Gastroesophageal sphincter (tissue), 4 donors: ENCODE measurements at places on chromosomes 1 and 21.
A peak's percentile ranks its signal among the peaks of the same experiment; 100 is the strongest.

DNA sequence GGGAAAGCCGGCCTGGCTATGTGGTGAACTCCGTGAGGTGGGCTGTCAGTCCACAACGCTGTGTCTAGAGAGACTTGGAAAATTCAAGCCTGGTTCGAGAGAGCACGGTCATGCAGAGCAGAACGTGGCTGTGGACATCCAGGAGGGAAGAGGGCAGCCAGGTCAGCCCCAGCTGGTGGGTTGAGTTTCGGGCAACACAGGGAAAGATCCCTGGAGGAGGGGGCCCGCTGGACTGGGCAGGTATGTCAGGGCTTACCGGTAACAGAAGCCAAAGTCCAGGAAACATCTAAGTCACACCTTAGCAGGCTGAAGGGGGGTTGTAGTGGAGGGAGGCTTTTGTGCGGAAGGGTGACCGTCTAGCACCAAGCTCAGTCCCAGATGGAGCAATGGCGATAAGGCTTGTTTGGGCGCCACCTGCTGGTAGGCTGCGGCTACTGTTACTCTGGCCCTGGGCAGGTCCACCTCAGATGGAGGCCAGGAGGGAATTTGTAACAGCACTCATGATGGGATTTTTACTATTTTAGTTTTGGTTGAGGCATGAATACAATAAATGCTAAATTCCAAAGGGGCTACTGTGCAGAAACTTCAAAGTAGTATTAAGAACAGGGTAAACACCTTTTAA lies 143.3 kb upstream of the ZNF644 start:
- peak; percentile 76 for ATAC-seq

GRCh38 chr1:91402023-91402422 lies 2.6 kb downstream of the HFM1 start:
- ATAC-seq, result no peak

DNA sequence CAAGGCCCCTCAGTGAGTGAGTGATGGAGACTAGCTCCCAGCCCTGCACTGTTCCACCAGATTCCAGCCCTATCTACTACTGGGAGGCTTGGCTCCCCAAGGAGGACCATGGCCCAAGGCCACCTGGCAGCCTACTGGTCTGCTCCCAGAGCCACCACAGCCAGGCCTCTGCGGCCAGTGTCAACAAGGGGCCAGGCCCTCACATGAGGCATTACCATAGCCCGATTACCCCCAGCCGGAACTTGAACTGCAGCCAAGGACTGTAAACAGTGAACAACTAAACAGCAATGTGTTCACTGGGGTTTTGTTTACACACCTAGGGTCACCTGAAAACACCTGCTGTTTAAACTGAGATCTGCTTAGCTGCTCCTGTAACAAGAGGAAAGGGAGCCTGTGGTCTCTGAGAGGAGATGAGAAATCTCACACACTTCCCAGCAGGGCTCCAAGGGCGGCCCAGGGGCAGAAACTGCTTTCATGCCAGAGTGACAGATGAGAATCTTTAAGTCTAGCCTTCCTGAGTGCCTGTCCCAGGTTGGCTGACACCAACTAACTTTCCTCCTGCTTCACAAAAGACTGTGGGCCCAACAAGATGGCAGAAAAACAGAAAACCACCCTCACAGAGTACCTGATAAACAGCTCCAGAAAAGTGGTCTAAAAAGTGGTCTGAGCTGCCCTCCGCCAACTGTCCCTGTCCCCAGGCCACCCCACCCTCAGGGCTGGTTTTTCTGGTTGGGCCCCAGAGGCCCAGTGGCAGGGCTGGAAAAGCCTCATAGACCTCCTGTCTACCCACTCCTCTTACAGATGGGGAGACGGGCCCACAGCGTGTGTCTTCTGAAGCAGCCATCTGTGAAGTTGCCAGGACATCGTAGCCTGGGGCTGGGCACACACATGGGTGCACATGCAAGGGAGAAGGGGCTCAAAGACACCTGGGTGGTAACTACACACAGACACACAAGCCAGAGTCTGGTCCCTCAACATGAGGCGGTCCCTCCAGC lies 28.8 kb downstream of the MEF2D start:
- no peak for ATAC-seq

DNA sequence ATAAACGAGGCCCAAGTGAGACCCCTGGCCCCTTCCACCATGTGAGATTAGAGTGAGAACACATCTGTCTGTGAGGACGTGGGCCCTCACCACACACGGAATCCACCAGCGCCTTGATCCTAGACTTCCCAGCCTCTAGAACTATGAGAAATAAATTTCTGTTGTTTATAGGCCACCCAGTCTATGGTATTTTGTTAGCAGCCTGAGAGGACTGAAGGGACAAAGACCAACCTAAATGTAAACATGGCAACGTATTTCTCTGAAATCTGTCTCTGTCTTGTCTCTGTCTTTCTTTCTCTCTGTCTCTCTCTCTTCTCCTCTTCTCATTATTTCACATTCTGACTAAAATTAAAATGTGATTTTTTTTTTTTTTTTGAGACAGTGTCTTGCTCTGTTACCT lies 15.6 kb upstream of the IFI44L start:
- ATAC-seq, result no peak

DNA sequence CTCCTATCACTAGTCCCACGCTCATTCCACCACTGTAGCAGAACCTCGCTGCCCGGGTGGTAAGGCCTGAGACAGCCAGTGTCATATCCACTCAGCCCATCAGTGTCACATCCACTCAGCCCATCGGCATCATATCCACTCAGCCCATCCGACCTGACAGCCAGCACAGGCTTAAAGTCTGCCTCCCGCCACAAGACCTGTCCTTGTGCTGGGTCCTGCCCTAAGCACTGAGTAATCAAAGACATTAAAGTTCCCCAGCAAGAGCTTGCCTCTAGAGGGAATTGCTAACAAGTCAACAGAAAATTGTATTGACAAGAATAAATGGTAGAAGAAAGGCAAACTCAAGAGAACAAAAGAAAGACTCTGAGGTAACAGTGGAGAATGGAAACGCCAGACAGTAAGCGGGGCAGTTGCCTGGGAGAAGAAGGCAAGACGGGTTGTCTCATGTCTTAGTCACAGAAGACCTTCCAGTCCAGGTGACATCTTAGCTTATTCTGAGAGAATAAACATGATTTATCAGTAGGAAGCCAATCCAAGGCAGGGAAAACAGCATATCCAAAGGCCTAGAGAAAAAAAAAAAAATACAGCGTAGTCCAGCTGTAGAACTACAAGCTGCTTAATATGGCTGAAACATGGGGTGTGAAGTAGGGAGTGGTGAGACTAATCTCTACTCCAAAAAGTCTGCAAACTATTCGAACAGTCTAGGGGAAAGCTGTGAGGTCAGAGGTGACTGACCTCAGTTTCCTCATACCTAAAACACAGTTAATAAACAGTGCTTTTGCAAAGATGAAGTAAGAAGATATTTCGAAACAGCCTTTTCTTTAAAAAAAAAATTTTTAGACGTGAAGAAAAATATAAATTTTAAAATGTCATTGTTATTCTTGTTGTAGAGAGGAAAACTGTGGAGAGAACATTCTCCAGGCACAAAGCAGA lies 1.1 kb downstream of the ITLN1 start:
- no peak for ATAC-seq

DNA sequence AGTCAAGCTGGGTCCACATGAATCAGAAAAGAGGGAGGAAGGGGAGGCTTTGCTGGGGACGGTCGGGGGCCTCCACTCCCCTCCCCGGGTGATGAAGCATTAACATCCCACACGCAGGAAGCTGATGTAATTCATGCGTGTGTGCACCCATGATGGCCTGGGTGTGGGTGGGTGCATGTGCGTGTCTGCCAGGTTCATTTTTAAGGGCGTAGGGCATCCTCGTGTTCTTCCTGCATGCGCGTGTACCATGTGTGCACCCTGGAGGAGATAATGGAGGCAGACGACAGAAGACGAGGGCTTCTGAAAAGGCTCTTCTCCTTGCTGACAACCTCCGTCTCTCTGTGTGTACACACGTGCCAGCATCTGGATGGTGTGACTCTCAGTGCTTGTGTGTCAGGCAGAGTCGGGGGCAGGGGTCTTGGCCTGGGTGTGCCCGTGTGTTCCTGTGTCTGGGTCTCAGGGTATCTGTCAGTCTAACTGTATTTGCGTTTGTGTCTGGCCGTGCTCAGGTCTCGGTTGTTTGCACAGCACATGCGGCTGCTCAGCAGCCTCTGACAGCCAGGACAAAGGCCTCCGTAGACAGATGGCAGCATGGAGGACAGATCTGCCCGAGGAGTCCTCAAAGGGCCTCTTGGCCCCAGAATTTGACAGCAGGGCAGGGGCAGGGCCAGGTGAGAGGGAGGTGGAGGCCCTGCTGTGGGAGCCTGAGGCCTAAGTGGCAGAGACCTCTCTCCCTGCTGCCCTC lies 2.4 kb downstream of the RAP1GAP start:
- no peak for ATAC-seq
